ENCODE measurements at places on chromosomes 16 and 17. TPM values are rescaled to one million over a fixed set of nuclear protein-coding genes. Genes with fewer than 3 reads are reported as not detected.

Gene KAT7
- total RNA-seq = 45.8 TPM

Gene MBTPS1
- total RNA-seq = 56.1 TPM

Gene PFAS
- 59.6 TPM for total RNA-seq

Gene CES1
- not detected for total RNA-seq
